ENCODE measurements at places on chromosomes 13 and 19.

DNA sequence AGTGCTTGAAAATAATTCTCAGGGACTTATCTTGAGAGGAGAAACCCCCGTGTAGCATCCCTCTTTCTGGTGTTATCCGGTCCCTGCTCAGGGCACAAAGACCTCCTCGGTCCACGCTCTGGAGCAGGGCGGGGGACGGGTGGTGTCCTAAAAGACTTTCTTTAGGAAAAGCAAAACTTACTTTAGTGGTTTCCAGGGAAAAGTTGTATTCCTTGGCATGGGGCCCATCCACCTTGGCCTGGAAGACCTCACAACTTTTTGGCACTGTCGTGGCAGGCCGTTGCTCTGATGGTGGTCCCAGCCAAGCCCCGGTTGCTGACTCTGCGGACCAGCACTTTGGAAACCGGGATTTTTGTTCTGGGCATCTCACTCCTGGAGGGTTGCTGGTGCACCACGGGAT is 2.7 kb downstream of the AMER2 start:
- no peak for DNase-seq

DNA sequence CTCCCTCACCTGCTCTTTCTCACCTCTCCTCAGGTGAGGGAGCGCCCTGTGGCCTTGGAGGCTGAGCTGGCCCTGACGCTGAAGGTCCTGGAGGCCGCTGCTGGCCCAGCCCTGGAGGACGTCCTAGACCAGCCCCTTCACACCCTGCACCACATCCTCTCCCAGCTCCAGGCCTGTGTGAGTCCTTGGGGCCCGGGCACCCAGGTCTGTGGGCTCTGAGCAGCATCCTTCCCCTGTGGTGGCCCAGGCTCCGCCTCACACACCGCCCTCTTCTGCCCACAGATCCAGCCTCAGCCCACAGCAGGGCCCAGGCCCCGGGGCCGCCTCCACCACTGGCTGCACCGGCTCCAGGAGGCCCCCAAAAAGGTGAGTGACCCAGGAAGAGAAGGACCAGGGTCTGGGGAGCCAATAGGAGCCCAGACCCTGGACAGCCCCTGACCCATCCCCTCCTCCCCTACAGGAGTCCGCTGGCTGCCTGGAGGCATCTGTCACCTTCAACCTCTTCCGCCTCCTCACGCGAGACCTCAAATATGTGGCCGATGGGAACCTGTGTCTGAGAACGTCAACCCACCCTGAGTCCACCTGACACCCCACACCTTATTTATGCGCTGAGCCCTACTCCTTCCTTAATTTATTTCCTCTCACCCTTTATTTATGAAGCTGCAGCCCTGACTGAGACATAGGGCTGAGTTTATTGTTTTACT is 1.9 kb downstream of the IFNL1 start:
- peak; percentile 78 for DNase-seq

- no peak for DNase-seq
Measured at GRCh38 chr13:112177450-112178288, 110.7 kb downstream of the SOX1 start.

GRCh38 chr13:109271555-109272541 is 514.5 kb downstream of the IRS2 start:
- no peak for DNase-seq

DNA sequence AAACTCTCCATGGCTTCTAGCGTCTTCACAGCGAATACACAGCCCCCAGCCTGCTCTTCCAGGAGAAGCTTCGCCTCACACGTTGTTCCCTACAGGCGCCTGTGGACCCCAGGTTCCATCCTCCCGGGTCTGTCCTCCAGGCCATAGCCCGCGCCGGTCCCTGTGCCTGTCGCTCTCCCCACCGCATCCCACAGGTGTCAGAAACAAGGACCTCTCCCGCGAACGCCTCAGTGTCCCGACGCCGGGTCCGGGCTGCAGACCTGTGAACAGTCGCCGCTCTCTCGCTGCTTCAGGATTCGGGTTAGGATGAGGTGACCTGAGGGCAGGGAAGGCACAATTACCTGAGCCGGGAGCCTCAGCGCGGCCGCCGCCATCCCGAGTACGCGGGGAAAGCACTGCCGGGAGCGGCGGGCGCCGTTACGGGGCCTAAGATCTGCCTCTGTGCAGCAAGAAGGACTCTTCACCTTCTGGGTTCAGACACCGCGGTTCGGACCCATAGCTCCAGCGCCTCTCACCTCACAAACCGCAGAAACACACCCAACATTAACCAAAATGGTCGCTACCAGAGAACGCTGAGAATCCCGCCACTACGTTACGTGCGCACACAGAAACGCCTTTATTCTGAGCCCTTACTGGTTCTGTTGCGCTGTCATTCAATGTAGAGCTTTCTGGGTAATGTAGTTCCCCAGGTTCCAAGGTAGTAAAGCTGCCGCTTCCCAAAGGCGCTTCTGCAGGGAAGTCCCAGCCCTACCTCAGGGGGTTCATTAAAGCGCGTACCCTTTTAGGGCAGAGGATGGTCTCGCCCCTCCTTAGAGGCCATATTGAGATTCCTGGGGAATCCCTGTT is at the start of gene ZNF418:
ZNF418 (minus strand) TSS at position 583 of the 846 bp plus-strand sequence. CDS start 1,580 bp downstream, outside the sequence.
- DNase-seq = no peak

DNA sequence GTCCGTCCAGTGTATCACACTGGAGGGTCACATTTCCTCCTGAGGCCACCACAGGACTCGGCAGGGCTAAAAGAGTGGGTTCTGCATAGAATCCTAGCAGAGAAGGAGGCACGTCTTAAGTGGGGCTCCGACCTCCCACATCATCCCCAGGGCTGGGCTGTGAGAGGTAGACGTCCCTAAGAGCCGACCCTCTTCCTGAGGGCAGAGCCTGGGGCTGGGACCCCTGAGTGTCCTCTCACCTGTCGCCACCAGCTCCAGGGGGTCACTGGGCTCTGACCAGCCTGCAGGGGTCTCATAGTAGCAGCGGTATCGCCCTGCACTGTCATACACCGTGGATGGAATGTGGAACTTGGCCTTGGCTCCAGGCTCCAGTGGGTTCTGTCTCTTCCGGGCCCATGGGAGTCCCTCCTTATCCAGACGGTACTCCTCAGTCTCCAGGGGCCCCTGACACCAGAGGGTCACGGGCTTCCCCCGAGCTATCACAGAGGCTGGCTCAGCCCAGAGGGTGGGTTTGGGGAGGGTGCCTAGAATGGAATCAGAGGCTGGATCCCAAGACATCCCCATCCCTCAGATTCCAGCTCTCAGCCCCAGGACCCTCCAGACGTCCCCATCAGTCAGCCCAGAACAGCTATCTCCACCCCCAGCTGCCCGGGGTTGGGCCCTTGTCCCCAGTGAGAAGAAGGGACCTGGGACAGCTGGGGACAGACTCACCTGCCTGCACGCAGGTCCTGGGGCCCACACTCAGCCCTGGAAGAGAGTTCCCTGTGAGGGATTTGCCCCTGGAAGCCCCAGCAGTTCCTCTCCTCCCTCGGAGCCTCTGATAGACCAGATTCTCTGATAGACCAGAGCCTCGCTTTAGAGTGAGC is 590 bp downstream of the LILRB5 start:
- DNase-seq = no peak

Measured in effector memory CD8-positive, alpha-beta T cell (primary cell).